ENCODE measurements at places on chromosomes 12 and 14.
A peak's percentile ranks its signal among the peaks of the same experiment; 100 is the strongest.

DNA sequence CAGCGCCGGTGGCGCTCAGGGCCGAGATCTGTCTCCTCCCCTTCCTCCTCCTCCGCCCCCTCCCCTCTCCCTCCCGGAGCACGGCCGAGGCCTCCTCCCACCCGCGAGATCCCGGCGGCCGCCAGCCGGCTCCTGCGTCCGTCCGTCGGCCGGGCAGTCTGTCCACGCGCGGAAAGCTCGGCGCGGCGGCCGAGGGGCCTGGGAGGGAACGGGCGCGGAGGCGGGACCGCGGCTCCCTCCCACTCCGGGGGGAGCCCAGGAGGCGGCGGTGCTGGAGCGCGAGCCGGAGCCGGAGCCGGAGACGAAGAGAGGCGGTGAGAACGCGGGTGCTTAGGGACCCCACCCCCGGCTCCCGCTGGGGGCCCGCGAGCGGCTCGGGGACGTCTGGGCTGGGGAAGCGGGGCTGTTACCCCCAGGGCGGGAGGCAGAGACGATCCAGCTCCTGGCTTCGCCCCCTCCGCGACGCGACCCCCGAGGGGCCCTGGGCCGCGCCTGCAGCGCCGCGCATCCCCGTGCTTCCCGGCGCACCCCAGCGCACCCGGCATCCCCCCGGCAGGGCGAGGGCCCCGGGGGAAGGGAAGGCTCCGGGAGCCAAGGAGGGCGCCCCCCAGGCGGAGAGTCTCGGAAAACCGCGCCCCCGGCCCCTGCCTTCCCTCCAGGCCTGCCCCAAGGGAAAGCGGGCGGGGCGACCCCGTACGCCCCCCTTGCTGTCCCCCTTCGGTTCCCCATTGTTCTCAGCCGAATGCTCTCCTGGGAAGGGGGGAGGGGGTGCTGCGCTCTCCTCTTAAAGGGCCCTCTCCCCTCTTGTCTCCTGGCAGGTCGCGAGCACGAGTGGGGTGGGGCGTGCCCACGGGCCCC lies at the start of gene DTX1:
DTX1 (plus strand) TSS at position 100 of the 858 bp plus-strand sequence. CDS start 1,463 bp downstream, outside the sequence.
- no peak for DNase-seq

- peak; percentile 95 for DNase-seq
Measured at GRCh38 chr12:108633534-108634248, at the start of gene SELPLG. TSS of gene SELPLG (minus strand) at chr12:108633894. CDS start at chr12:108624307, 9,587 bp downstream.

- no peak for DNase-seq
Measured at GRCh38 chr14:34340025-34340625, 121.9 kb downstream of the SPTSSA start.

DNA sequence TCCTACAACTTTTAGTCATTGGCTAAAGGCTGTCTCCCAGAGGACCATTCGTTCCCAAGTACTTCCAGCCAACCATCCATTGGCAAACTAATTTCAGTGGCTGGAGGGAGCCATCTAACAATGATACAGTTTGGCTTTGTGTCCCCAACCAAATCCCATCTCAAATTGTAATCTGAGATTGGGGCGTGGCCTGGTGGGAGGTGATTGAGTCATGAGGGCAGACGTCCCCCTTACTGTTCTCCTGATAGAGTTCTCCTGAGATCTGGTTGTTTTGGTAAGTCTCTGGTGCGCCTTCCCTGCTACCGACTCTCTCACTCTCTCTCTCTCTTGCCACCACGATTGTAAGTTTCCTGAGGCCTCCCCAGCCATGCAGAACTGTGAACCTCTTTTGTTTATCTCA lies 99.7 kb upstream of the FUT8 start:
- no peak for DNase-seq

GRCh38 chr12:102300824-102301461 lies 103.3 kb upstream of the PMCH start:
- peak; percentile 51 for DNase-seq

- no peak for DNase-seq
Measured at GRCh38 chr14:37202812-37203211, 5.1 kb downstream of the MIPOL1 start.

GRCh38 chr12:53474819-53475218 lies 22.9 kb downstream of the PCBP2 start:
- peak; percentile 20 for DNase-seq

DNA sequence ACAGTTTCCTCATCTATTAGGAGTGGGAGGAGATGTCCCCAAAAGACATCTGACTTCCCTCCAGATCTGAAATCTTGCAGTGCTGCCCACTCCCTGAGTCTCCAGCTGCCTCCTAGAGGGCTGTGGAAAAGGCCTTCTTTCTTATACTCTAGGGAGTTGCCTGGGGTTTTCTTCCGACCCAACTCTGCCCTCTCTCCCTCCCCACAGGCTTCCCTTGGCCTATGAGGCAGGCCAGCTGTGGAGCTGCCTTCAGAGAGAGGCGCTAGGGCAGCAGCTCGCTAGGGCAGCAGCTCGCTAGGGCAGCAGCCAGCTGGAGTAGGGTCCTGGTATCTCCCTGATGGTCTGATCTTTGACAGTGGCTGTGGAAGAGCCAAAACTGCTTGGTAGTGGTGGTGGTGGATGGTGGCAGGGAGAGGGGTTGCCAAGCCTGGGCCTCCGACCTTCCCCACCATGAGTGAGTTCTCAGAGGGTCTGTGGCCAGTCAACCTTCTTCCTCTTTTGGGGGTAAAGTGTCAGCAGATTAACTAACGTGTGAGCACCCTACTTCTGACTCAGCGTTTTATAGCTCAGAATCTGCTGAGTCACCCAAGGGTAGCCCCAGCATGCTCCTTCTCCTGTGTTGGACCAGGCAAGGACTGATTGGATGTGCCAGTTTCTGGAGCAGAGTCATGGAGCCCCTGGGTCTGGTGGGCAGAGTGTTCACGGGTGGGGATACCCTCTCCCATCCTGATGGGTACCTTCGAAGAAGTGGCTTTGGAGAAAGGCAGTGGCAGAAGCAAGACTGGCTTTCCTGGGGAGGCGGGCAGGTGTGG lies 2.3 kb downstream of the SLC48A1 start:
- DNase-seq = peak; percentile 70

- DNase-seq = peak; percentile 13
Measured at GRCh38 chr14:102629808-102630350, 37.4 kb downstream of the RCOR1 start.

GRCh38 chr12:72989458-72989947 lies 717.3 kb downstream of the TRHDE start:
- no peak for DNase-seq

- DNase-seq = peak; percentile 28
Measured at GRCh38 chr12:131209082-131210070, 255.7 kb downstream of the ADGRD1 start.

DNA sequence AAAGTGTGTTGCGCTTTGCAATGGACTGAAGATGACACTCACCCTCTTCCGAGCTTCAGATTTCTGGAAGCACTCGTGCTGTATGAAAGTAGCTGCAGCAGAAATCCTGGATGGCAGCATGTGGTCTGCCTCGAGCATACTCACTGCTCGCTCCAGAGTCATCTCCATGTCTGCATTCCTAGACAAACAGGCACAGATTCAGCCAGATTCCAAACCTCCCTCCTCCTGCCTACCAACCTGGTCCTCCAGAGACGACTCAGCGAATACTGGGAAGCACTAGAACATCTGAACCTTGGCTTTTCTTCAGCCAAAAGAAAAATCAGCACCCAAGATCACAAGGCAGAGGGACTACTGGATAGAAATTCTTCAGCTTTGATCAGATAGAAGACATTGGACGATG lies 27.7 kb downstream of the PKP2 start:
- no peak for DNase-seq

- no peak for DNase-seq
Measured at GRCh38 chr14:48350971-48351370, 675.6 kb upstream of the MDGA2 start.

DNA sequence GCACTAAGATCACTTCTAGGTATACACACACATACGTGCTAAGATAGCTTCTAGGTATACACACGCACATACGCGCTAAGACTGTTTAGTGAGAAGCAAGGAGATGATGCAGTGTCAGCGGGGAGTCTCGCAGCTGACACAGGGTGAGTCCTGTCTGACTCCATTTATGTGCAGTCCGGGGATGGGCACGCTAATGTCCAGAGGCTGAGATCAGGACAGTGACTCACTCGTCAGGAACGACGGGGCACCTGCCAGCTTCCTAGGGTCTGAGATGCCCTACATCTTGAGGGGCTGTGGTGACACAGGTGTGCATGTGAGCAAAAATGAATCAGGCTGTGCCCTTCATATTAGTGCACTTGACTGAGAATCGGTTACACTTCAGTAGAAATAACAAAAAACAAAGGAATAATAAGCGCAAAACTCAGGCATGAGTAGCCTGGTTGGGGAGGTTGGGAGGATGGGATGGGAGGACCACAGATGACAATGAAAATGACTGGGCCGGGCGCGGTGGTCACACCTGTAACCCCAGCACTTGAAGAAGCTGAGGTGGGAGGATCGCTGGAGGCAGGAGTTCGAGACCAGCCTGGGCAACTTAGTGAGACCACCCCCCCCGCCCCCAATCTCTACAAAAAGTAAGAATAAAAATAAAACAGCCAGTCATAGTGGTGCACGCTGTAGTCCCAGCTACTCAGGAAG lies 29.1 kb upstream of the ULK1 start:
- no peak for DNase-seq

DNA sequence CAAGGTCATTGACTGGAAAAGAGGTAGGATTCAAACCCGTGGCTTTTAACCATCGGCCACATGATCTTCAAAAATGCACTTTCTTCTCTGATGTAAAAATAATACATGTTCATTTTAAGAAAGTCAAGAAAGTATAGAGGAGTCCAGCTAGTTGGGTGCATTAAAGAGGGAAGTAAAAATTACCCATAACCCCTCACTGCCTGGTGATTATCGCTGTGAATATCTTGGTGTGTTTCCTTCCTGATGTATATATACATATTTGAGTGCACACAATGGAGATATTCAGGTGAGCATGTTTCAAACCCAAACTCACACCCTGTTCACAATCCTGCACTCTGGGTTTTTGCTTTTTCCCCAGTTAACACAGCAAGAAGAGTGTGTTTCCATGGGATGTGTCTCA lies 47.5 kb upstream of the OAS1 start:
- no peak for DNase-seq

DNA sequence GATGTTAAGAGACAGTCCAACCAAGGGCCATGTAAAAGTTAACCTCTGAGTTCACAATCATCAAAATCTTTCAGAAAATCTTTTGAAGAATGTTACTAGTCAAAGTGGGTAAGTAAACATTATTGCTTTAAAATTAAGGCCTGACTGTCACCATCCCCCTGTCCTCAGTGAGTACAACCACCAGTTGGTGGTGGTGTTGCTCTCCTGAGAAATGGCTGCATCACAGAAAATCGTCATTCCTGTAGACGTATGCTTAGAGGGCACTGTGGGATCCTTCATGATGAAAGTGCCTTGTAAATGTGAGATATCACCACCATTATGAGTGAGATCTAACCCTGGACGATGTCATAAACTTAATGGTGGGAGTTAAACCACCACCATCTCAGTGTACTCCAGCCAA lies 451.2 kb downstream of the RPS29 start:
- DNase-seq = no peak

- no peak for DNase-seq
Measured at GRCh38 chr14:101836135-101836534, 74.6 kb downstream of the PPP2R5C start.

DNA sequence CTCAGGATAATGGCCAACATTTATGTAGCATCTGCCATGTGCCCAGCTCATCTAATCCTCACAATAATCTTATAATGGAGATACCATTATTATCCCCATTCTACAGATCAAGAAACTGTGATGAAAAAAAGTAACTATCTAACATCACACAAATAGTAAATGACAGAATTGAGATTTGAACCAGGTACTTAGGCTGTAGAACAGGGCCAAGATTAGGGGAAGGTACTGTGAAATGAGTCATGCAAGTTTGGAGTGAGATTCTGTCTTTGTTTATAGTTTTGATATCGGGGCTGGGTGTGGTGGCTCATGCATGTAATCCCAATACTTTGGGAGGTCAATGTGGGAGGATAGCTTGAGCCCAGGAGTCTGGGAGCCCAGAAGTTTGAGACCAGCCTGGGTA lies 1.3 kb upstream of the GNPTAB start:
- DNase-seq = no peak

DNA sequence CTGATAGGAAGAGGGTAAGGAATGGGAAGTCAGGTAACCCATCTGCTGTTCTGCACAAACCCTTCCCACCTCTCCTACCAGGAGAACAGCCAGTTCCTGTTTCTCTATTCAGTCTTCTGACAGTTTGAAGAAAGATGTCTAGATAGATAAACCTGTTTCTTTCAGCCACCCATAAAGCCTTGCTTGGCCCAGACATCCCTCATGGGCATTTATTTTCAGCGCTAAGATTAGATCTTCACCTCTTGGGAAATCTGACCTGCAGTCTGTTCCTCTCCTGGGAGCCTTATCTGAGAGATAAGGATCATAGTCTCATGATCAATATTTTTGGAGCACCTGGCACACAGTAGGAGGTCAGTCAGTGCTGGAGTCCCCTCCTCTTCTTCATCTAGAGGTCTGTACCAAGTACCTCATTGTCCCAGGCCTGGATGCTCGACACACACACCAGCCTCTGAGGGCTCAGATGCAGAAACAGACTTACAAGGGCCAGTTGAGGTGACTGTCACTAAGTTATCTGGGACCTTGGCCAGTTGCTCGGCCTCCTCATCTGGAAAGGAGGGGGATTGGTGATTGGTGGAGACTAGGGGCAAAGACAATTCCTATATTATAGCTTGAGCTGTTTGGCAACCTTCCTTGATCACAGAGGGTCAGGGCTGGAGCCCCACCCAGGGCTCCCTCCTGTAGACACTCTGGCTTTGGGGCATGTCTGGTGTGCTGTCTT lies 18.2 kb downstream of the ACVRL1 start:
- DNase-seq = no peak

DNA sequence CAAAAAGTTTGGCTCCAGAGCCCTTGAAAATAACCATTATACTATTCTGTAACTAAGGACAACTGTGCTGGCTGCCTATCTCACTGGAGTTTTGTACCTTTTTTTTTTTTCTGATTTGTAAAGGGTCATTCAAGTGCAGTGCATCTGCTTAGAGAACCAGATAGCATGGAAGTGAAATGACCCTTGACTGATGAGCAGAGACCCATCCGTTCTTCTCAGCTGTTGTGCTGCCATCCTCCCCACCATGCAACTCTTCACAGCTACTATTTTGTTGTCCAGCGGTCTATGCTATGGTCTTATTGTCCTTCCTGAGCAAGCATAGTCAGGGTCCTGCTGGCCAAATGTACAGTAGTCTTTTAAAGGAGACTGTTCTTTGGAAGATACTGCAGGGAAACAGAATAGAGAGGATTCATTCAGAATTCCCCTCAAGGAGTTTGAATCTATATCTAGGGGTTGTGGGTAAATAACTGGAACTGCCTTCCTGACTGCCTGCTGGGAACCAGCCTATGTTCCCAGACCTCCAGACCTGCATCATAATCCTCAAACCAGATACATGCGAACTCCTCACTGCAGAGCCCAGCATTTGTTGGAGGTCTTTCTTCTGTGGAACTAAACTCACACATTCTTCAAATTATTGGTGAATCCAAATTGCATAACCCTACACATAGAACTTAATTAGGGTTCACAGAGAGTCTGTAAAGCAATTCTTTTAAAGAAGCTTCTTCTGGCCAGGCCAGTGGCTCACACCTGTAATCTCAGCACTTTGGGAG lies 41.1 kb downstream of the GPR19 start:
- DNase-seq = no peak

GRCh38 chr14:22465201-22465840 lies 123.7 kb downstream of the DAD1 start:
- DNase-seq = no peak

GRCh38 chr12:40146800-40147797 lies 41.2 kb upstream of the SLC2A13 start:
- peak; percentile 62 for DNase-seq
